ENCODE measurements at places on chromosomes 5 and 9.

DNA sequence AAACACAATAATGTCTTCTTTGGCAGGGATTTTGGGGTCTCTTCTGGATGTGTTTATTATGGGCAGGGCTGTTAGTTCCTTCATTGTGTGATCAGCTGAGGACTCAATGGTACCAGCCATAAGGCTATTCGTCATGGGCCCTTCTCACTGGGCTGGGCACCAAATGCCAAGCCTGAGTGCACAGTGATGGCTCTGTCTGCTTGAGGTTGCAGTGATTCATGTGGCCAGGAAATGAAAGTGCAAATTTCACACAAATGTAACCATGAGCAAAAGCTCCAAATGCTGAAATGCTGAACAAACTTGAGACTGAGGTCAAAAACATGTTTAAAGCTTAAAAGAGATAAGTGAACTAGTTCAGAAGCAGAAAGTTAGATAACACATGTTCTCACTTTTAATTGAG lies 191.0 kb downstream of the TARS1 start:
- DNase-seq = no peak

GRCh38 chr5:34480810-34481528 lies 175.2 kb upstream of the RAI14 start:
- no peak for DNase-seq

DNA sequence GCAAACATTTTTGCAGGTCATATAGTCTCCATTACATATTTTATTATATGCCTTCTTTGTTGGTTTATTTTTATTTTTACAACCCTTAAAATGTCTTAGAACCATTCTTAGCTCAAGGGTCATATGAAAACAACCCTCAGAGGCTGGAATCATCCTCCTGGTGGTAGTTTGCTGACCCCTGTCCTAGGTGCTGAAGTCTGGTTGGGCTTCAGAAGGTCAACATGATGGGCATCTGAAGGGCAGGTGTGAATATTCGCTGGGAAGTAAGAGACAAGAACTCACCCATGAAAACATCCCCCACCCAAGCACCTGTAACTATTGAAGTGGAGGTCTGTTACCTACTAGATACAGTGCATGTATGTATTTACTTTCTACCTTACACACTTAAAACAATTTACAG lies 75.4 kb downstream of the OSMR start:
- DNase-seq = no peak

DNA sequence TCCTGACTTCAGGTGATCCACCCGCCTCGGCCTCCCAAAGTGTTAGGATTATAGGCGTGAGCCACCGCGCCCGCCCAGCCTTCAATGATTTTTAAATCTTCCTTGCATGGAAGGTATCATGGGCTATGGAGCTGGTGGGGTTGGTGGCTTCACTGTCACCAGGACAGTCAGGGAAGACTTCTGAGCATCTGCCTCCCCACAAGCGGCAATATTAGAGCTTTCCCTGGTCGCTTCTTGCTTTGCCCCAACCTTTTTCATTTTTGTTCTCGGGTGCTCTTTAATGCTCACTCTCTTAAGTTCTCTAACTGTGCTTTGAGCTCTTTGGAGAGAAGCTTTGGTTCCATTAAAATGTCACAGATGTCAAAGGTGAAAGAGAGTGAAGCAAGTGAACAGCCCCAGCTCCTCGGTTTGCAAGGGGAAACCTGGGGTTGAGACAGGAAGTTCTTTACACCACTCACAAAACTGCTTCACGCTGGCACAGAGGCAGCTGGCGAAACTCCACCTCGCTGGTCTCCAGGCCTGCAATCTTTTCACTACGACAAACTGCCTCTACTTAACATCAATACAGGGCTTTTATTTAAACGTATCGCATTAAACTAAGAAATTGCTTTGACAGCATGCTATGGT lies 142.5 kb upstream of the RETREG1 start:
- no peak for DNase-seq

- no peak for DNase-seq
Observed at GRCh38 chr5:18742830-18743229, 1108.6 kb downstream of the TAF11L14 start.

GRCh38 chr5:72216756-72217155 lies 103.3 kb downstream of the MRPS27 start:
- DNase-seq = no peak

DNA sequence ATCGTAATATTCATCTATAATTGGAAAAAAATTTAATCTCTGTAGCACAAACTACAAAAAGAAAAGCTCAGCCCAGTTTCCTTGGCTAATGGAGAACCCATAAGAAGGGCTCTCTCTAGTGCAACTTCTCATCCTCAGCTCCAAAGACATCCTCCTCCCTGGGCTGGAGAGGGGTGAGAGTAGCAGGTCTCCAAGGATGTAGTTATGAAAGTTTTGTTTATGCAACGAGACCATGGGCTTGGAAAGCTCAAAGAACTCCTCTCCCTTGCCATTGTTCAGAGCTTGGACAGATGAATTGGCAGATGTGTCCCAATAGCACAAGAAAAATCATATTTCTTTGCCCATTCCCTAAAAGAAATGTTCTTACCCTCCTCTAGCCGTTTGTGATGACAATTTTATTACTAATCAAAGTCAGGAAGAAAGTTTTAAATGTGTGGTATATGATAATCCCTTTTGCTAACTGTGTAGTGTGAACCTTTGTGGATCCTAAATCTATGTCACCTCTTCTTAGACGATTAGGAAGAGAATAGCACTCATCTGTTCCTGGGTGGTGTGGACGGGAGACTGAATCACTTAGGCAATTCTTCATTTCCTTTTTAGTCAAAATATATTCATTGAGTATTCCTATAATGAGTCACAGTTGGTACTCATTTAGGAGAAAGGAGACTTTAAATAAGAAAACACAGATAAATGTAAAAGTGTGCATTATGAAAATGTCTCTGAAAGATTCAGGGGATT lies 52.2 kb downstream of the GARNL3 start:
- no peak for DNase-seq

GRCh38 chr9:110087605-110088004 lies 120.4 kb downstream of the C9orf152 start:
- no peak for DNase-seq

- no peak for DNase-seq
Observed at GRCh38 chr5:43279548-43280274, 33.5 kb downstream of the HMGCS1 start.

DNA sequence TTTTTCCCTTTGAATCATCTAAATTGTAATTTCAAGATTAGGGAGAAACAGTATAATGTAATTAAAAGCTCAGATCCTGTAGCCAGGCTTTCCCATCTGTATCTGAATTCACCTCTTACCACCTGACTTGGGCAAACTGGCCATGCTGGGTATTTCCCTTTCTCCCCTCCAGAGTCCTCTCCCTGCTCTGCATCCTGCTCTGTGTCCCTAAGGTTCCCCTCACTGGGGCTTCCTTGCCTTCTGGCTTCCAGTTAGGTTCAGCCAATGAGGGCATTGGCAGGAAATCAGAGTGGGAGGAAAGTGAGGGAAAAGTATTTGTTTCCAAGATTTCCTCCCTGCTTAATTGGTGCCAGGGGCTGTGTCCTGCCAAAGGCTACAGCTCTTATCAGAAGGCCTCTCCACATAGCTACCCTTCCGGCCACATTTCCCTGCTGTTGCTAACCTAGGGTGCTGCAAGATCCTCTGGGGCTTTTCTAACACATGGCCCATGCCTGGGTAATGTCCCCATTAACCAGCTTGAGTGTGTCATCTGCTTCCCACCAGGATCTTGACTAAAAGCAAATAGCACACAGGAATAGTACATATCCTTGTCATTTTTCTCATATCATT lies 51.0 kb upstream of the MPDZ start:
- DNase-seq = no peak

GRCh38 chr9:136697146-136697820 lies 10.0 kb upstream of the AGPAT2 start:
- DNase-seq = no peak

DNA sequence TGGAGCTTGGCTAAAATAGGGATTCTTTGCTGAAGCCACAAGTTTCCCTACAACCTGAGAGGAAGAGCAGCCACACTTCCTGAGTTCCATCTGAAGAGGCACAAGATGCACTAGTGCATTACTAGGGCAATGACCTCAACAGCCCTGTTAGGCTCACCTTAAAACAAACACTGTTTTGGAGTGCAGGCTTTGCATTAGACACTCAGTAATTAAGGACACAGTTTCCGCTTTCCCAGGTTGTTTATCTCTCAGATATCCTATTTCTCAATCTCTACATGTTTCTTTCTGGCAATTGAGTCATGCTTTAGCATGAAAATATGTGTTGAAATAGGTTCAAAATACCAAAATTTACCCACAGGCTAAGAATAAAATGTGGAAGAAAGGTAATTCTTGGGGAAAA lies 34.2 kb downstream of the EMB start:
- DNase-seq = no peak

GRCh38 chr9:84054341-84055010 lies 73.9 kb downstream of the RMI1 start:
- DNase-seq = no peak

- DNase-seq = no peak
Observed at GRCh38 chr9:89464300-89464901, 33.5 kb downstream of the SEMA4D start.

DNA sequence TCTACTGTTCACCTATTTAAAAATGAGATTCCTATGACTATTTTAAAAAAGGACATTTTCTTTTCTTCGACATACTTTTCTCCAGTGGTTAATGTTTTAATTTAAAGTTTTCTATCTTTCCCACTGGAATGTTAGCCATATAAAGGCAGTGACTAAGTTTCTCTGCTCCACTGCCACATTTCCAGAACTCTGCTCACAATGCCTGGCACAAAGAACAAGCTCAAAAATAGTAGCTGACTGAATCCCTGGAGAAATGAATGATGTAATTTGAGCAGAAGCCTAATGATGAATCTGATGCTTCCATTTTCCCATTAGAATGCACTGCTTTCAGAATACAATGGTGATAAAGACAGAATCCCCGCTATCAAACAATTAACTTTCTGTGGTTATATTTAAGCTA lies 817.8 kb downstream of the MTRR start:
- DNase-seq = no peak

Measured in HFF-Myc (cell line).